Brain pericyte (primary cell): ENCODE measurements at places on chromosomes 3 and 15.

GRCh38 chr3:58251631-58252035 lies 14.0 kb downstream of the ABHD6 start:
- no peak for DNase-seq

DNA sequence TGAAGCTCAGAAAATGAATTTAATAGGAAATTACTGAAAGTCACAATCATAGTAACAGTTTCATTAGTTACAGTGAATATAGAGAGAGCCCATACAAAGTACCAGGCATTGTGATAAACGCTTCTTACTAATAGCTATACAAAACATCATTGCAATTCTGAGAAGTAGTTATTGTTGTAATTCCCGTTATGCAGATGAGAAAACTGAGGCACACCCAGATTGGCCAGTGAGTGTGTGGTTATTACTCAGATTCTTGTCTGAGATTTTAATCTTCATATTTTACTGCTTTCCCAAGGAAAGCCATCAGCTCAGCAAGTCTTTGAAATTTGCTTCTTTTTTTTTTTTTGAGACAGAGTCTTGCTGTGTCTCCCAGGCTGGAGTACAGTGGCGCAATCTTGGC lies 14.3 kb downstream of the FLNB start:
- DNase-seq: no peak

- DNase-seq: no peak
These were observed 35.8 kb upstream of the PLOD2 start for GRCh38 chr3:146196789-146197188.

- DNase-seq: peak; percentile 34
These were observed 36.2 kb upstream of the C3orf38 start for GRCh38 chr3:88113311-88114162.

DNA sequence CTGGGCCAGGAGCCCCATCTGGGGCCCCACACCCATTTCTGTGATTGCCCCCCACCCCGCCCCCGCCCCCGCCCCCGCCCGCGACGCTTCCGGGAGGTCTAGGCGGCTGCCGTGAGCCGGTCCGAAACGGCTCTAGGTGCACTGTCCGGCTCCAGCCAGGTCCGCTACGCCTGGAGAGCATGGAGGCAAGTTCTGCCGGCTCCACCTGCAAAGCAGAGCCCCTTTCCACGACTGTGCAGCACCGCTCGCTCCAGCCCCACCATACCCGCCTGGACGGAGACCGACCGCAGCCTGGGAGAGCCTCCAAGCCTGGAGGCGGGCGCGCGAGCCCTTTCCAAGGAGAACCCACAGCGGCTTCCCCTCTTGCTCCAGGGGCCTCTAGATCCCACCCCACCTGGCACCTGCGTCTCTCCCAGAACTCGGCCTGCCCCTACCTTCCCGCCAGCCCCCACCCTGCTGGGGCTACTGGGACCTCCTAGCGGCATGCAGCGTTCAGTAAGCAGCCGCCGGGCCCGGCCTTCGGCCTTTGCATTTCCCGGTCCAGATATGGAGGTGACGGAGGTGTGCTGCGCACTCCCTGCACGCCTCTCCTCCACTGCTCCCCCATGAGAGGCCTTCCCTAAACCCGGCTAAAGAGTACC lies 66.2 kb downstream of the KLF13 start:
- no peak for DNase-seq

GRCh38 chr3:8319935-8320634 lies 181.5 kb upstream of the LMCD1 start:
- no peak for DNase-seq

DNA sequence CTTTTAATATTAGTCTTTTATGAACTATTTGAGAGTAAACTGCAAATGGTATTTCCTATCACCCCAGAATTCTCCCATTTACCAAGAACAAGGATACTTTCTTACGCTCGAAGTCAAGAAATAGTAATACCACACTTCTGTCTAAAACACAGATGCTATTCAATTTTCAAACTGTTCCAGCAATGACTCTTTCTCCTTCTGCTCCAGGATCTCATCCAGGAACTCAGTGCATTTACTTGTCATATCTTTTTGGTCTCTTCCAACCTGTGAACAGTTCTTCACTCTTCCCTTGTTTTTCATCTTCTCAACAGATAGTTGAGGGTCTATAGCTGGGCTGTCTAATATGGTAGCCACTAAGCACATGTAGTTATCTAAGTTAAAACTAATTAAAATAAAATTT lies 87.1 kb upstream of the GAP43 start:
- no peak for DNase-seq

GRCh38 chr3:12954891-12955650 lies 113.7 kb upstream of the RPL32 start:
- no peak for DNase-seq
